ENCODE measurements at places on chromosomes 11 and 22.

- no peak for DNase-seq
Measured at GRCh38 chr22:37484480-37485394, 1.4 kb downstream of the MFNG start.

- no peak for DNase-seq
Measured at GRCh38 chr11:13228572-13228971, 49.0 kb upstream of the BMAL1 start.

DNA sequence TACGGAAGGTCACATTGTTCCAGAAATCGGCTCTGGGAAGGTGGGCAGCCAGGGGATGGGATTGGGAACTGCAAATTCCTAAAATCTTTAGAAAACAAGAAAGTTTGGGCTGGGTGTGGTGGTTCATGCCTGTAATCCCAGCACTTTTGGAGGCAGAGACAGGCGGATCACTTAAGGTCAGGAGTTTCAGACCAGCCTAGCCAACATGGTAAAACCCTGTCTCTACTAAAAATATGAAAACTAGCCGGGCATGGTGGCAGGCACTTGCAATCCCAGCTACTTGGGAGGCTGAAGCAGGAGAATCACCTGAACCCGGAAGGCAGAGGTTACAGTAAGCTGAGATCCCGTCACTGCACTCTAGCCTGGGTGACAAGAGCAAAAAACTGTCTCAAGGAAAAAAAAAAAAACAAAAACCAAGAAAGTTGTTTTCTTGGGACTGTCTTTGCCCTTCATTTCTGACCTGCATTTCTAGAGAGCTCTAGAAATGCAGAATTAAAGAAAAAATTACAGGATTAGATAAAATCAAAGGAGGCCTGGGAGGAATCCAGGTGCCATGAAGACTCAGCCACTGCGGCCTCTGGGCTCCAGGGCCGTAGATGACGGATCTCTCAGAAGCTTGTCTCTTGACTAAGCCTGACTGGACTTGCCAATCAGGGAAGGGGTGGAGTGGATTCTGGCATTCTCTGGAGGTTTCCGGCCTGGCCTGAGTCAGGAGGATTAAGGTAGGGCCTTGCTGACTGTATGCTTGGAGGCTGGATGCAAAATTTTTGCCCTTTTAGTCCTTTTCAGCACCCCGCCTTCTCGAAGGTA is 5.3 kb upstream of the MALAT1 start:
- no peak for DNase-seq

- DNase-seq = no peak
Measured at GRCh38 chr11:29629286-29629685, 387.5 kb downstream of the KCNA4 start.

DNA sequence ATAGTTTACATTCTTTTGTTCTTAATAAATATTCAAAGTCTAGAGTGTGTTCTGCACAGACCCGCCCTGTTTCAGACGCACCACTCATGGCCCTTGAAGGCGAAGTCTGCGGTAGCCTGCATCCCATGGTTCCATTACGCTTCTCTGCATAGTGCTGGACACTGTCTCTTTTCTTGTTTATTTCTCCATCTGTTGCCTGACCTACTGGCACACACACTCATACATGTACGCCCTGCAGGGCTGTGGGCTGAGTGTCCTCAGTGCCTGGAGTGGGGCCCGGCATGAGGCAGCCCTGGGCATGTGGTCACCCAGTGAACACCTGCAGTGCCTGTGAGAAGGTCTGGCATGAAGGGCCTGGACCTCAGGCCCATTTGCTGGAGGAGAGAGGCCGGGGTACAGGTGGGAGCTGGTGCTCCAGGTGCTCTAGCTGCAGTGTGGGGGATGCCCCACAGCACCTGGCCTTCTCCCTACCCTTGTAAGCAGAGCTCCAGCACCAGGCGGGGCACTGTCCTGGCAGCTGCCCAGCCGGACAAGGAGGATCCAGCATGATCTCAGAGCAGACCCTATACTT is 404.1 kb downstream of the TBC1D22A start:
- DNase-seq = no peak

- DNase-seq = peak; percentile 80
Measured at GRCh38 chr11:68903288-68904247, at the start of the genes IGHMBP2 and MRPL21. Gene IGHMBP2 (plus strand): TSS chr11:68903891. CDS start chr11:68903953, 62 bp downstream. Gene MRPL21 (minus strand): TSS chr11:68903832. CDS start chr11:68903810, 22 bp downstream.

- no peak for DNase-seq
Measured at GRCh38 chr22:43110927-43111623, 525 bp downstream of the BIK start.

DNA sequence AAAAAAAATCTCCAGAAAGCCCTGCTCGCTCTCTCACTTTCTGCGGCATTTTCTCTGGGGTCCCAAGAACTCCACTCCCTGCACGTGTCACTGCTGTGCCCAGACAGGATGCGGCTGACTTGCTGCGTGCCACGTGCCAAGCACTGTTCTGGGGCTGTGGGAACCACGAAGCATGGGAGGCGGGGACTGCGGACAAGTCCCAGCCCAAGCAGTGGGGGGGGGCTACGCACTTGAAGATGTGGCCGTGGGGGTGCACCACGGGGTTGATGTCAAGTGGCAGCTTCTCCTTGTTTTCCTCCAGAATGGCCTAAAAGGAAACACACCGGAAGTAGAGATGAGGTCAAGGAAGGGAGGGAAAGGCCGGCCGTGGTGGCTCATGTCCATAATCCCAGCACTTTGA is 10.8 kb downstream of the TTLL12 start:
- no peak for DNase-seq

GRCh38 chr11:65911682-65912568 is 6.9 kb downstream of the C11orf68 start:
- DNase-seq = peak; percentile 64

- DNase-seq = no peak
Measured at GRCh38 chr11:8973121-8973520, 8.9 kb upstream of the TMEM9B start.

GRCh38 chr11:118109231-118109630 is 22.5 kb upstream of the SMIM35 start:
- DNase-seq = no peak

GRCh38 chr11:16790486-16791190 is 52.2 kb downstream of the C11orf58 start:
- DNase-seq = no peak

- no peak for DNase-seq
Measured at GRCh38 chr22:42419243-42419881, 12.8 kb downstream of the NFAM1 start.

GRCh38 chr11:2569321-2569721 is 124.5 kb downstream of the KCNQ1 start:
- DNase-seq = no peak

DNA sequence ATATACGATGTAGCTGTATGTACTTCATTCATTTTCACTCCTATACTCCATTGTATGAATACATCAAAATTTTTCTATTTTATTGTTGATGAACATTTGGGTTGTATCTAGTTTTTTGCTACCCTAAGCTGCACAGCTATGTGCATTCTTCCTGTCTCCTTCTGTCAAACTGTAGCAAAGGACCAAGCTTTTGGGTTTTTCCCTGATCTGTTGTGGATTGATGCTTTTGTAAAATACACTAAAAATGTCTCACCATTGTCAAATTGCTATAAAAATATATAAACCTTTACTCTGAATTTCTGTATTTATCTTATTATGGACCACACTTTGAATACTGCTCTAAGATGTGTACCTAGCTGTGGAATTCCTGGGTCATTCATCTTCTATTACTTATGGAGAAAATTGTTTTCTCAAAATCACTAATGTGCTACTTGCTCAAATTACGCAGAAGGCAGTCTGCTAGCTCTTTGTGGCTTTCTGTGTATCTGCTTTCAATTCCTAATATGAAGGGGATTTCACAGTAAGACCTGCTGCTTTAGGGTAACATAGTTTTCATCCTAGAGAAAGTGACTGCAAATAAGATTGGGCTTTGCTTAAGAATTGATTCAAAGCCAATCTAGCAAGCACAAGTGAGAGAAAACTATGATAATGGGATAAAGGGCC is 123.4 kb downstream of the CYP2R1 start:
- DNase-seq = no peak

GRCh38 chr11:36153551-36153950 is 135.7 kb downstream of the COMMD9 start:
- DNase-seq = peak; percentile 40

DNA sequence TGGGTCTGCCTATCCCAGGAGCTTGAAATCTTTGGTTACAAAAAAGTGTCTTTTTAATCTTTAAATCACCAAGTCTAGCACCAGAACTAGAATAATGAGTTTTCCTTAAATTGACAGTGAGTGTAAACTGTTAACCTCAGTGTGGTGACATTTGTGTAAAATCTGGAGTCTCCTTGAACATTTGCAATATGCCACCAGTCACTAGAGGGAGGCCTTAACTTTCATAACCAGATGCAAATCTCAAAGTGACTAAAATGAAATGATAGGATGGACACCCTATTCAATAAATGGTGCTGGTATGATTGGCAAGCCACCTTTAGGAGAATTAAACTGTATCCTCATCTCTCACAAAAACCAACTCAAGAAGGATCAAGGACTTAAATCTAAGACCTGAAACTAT is 8.3 kb upstream of the SCGB1D2 start:
- no peak for DNase-seq

DNA sequence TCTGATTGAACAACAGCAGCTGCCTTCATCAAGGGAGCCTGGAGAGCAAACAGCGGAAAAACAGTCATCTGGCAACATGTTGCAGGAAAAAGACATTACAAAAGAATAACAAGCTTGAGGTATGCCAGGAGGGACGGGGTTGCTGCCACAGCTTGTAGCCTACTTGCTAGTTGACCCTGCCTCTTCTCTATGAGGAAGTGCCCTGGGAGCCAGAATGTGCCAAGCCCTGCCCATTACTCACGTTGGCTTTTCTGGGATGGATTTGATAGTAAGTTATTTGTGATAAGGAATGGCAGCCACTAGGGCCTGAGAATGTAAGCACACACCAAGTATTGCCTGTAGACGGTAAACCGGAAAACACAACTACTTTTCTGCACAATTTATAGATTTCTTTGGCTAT is 113.5 kb upstream of the KIRREL3 start:
- no peak for DNase-seq

DNA sequence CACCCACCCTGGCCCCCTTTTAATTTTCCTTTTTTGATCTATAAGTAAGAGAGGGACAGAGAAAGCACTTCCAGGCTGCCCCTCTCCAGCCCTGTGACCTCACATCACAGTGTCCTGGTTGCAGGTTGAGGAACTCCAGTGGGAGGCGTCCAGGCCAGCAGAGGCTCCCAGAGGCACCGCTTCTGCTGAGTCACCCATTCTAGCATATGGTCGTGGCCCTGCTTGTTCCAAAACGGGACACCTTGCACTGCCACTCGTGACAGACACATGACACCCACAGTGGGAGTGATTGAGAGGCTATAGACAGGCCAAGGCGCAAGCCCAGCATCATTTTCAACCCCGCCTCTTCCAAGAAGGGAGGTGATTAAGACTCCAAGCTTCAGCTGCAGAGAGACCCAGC is 16.0 kb upstream of the TMPRSS4 start:
- no peak for DNase-seq

- no peak for DNase-seq
Measured at GRCh38 chr11:107770551-107770951, 58.7 kb upstream of the SLN start.

- DNase-seq = no peak
Measured at GRCh38 chr11:95727620-95728019, 62.0 kb downstream of the FAM76B start.

DNA sequence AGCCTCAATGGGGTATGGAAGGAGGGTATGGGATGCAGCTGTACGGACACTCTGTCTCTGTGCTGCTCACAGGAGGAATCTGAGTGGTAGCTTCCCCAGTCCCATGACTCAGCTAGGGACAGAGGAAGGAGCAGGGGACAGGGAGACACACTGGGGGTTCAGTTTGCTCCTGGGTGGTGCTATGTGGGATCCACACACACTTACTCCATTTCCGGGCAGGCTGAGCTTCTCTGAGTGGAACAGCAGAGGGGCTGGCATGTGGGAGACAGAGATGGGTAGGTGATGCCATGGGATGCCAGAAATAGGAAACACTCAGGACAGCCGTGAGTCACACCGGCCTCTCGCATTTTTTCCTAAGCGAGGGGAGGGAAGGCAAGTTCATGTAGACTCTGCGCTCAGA is 59.2 kb upstream of the KIRREL3 start:
- DNase-seq = no peak

- no peak for DNase-seq
Measured at GRCh38 chr11:29312812-29313211, 704.0 kb downstream of the KCNA4 start.

DNA sequence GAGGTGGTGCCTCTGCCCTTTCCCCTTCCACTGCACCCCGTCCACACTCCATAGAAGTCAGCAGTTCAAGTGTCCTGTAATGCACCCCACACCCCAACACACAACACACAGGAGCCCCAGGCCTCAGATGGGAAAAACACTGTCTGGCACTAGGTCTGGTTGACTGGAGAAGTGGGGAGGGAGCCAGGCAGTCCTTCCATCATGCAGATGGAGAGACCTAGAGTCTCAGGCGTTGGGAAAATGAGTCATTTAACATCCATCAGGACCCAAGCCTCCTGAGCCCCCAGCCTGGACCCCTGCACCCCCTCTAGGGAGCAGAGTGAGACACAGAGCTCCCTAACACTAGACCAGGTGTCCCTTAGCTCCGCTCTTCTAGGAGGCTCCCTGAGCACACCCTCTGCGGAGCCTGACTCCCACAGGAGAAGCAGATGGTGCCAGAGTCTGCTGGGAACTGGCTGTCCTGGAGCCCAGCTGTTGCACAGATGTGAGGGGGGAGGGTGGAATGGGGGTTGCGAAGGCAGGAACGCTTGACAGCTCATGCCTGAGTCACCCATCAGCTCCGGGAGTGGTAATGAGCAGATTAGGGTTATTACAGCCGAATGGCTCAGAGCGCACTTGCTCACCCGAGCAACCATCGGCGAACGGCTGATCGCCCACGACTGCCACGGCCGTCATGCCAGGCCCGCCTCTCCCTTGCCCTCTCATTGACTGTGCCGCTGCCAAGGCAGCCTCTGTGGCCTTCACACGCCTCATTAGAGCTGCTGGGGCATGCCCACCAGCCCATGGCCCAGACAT is 22.1 kb upstream of the SYT7 start:
- DNase-seq = no peak

DNA sequence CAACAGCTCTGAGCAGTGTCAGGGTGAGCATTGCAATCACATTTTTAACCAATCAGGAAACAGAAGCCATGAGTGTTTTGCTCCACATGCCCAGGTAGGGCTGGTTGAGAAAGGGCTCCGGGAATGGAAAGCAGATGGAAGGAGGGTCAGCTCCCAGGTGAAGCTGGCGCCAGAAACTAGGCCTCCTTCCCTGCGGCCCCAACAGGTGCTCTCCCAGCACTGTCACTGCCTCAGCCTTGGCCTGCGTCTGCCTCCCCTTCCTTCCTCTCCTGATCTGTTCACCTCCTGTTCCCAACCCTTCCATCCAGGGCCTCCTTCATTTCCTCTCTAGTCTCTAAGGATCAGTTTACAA is 4.6 kb upstream of the VSIG10L2 start:
- DNase-seq = no peak

- DNase-seq = peak; percentile 66
Measured at GRCh38 chr11:57787920-57788702, 26.5 kb downstream of the CTNND1 start.

GRCh38 chr11:86916330-86916729 is 38.9 kb downstream of the FZD4 start:
- DNase-seq = no peak

GRCh38 chr11:101727451-101727850 is 143.6 kb upstream of the TRPC6 start:
- no peak for DNase-seq

All from NT2/D1 (cell line).